ENCODE measurements at places on chromosomes 2 and 18.

- no peak for DNase-seq
Observed at GRCh38 chr2:47815764-47816163, 32.8 kb downstream of the MSH6 start.

DNA sequence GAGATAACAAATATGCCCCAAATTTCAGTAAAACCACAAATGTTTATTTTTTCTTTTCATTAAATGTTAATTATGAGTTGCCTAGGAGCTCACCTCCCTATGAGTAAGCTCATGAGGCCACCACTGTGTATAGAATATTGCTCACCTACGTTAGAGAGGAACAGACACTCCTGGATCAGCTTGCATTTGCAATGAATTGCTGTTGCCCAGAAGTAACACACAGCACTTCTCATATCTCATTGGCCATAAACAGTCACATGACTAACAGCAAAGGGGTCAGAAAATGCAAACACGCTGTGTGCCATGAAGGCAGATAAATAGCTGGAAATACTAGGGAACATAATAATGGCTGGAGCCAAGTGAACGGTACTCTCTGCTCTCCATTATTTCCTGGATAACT is 89.0 kb upstream of the GALNT5 start:
- DNase-seq, result no peak

DNA sequence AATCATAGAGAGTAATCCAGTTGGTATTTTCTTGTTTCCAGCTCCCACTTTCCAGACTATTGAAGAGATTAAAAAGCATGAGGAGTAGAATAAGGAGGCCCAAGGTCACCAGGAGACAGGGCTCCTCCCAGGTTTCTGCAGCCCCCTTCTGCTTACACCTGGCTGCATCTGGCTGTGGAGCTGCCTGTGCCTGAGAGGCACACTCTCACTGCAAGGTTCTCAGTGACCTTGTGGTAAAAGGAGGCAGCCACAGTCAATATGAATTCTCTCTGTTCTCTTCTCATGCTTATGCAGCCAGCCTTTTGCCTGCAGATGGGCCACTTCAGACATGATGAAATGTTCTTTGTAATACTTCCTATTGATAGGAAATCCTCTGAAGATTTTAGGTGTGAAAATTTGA is 233.7 kb downstream of the MYO3B start:
- no peak for DNase-seq

DNA sequence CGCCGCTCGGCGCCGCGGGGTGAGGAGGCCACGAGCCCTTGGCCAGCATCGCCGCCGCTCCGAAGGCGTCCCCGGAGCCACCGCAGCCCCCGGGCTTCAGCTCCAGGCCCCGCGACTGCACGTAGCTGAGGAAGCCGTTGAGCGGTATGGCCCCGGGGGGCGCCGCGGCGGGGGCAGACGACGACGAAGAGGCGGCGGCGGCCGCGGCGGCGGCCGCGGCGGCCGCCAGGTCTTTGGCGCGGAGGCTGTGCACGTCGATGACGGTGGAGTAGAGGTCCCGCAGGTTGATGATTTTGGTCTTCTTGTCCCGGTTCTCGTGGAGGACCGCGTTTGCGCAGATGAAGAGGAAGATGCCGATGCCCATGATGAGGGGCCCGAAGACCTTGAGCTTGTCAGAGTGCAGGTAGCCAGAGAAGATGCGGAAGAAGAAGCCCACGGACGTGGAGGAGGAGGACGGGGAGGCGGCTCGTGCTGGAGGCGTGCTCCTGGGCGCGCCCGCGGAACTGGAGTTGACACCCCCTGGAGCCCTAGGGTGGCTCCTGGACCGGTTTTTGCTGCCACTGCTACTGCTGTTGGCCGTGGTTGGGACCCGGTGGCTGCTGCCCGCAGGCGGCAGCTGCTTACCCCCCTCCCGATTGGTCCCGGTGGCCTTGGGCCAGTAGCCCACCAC is 4.0 kb downstream of the TMEM200C start:
- no peak for DNase-seq

DNA sequence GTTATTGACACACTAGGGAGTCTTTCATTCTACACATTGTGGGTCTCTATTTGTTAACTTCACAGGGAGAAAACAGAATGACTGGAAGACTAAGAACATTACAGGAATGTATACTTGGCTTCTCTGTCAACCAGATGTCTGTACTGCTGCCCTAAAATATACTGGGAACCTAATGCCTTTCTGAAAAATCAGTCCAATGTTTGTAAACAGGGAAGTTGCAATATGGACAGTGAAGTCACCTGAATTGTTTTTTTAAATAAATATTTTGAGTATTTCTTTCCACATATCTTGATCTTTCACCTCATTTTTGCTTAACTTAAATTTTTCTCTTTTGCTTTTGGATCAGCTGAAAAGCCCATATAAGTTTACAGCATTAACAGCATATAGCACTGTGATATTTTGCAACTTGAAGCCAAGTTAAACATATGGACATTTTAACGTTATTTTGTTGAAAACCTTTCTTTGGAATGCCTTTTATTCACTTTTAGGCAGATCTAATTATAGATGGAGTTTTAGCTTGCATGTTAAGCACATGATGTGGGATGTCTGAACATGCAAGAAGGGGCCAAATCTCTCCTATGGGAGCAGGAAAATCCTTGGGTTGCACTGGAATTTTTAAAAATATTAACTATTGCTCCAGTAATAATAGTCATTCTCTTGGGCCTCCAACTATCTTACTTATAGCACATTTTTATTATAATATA is 137.7 kb upstream of the TWIST2 start:
- no peak for DNase-seq

- no peak for DNase-seq
Observed at GRCh38 chr18:46040747-46041104, 31.3 kb downstream of the PSTPIP2 start.

DNA sequence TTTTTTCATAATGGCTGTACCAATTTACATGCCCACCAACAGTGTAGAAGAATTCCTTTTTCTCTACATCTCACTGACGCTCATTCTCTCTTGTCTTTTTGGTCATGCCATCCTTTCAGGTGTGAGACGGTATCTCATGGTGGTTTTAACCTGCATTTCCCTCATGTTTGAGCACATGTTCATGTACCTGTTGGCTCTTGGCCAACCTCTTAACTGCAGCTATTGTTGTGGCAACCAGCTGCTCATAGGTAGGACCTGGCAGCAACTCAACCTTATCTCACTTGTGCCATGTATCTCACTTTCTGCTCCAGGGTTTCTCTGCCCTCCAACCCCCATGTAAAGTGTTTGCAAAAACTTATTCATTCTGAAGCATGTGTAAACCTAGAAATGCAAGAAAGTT is 167.5 kb downstream of the UPP2 start:
- no peak for DNase-seq

DNA sequence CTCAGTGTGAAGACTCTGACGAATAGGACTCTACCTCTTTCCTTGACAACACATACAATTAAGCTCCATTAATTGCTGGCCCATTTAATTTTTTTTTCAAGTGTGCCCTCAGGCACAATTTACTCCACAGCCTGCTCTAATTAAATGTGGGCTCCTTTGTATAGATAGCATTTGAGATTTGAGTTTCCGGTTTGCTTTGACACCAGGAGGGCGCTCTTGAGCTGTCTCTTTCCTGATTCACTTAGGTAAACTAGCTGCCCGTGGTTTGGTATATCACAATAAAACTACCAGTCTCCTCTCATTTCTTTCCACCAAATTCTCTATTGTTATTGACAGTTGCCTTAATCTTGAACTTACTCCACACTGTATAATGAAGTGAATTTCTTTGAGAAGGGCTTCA is 666.0 kb downstream of the DSC3 start:
- no peak for DNase-seq

GRCh38 chr2:235485362-235485761 is 8.5 kb upstream of the AGAP1 start:
- DNase-seq, result no peak

GRCh38 chr2:99698896-99699295 is 209.1 kb upstream of the REV1 start:
- DNase-seq, result no peak

DNA sequence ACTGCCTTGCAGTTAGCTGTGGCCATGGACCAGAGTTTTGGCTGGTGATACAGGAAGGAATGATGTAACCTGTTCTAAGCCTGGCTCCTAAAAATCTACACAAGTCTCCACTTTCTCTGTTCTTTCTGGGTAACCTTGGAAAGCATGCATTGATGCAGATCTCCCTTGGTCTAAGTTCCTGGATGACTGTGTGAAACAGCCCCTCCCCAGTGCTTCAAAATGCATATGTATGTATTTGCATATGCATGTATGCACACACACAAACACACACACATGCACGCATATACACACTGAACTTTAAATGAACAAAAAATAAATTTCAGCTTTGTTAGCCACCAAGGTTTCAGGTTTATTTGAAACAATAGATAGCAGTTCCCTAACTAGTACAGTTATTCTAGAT is 296.1 kb downstream of the OSR1 start:
- no peak for DNase-seq

- no peak for DNase-seq
Observed at GRCh38 chr18:23399067-23399466, 54.0 kb upstream of the RIOK3 start.

DNA sequence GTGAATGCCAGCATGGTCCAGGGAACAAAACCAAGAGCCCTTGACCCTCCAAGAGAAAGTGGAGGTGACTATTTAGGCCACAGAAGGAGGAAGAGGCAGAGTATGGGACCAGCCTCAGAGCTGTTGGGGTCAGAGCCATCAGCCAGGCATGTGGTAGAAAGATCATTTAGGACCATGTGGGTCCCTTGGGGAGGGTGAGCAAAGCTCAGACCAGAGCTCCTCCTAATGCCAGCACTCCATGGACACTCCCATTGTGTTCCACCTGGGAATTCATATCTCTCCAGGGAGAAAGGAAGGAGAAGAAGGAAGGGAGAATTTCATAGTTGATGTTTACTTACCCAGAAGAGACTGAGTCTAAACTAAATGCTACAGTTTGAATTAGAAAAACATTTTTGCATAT is 73.2 kb downstream of the CYBRD1 start:
- DNase-seq, result no peak

- DNase-seq, result no peak
Observed at GRCh38 chr18:2680216-2680792, 24.8 kb downstream of the SMCHD1 start.

- no peak for DNase-seq
Observed at GRCh38 chr2:72914206-72914559, 3.1 kb upstream of the EMX1 start.

DNA sequence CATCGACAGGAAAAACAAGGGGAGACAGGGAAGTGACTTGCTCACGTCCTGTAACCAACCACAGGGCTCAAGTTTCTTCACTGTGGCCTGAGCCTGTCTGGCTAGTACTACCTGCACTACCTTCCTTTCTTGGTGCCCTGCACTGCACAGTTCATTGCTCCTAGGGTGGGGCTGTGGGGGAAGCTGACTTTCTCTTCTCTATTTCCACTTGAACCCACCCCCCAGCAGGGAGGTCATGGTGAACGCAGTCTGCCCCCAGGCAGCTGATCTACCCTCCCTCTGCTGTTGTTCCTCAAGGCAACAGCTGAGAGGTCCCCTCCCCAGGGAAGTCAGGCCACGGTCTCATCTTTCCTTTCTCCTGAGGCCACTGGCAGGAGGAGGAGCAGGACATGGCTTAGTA is 532.1 kb downstream of the SOX11 start:
- no peak for DNase-seq

Data from activated naive CD8-positive, alpha-beta T cell treated with anti-CD3 and anti-CD28 coated beads, Interleukin-2, amount 50 U/mL, for 24 hours (primary cell).